Lung (tissue), 17 donors: ENCODE measurements at places on chromosomes 7 and 10. TPM values are rescaled to one million over a fixed set of nuclear protein-coding genes. Genes with fewer than 3 reads are reported as not detected.

The COA1 gene
- total RNA-seq, result 47.7 TPM

DNA sequence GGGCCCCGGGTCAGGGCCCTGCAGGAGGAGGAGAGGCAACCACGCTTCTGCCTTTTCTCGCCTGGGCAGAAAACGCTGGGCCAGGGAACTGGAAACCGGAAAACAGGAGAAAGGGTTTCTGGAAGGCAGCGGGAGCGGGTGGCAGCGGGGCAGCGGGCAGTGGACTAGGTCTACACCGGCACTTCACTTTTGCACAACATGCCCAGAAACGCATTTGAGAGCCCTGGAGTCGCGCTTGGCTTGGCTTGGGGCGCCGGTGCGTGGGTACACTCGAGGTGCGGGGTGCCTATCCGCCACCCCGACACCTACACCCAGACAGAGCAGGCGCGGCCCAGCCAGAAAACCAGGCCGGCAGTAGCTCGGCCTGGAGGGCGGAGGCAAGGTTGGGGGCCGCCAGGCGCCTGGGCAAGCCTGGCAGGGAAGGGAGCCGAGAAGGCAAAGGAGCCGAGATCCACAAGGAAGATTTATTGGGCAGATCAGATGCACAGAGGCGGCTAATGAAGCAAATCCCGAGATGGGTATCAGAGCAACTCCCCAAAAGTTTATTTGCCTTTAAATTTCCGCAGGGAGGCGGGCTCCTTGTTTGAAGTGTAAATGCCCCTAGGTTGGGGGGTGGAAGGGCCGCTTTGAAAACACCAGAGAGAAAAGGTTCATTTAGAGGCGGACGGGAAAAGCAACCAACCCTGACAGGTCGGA lies 3.2 kb upstream of the PAX2 start:
- H3K27me3 ChIP-seq, result peaks cover 82% of the 10 kb centered on the region
- DNase-seq, result no peak
- H3K36me3 ChIP-seq, result no peaks in the 10 kb centered on the region
- peaks cover 25% of the 10 kb centered on the region for H3K4me1 ChIP-seq
- no peak overlapping the region for H3K27ac ChIP-seq

DNA sequence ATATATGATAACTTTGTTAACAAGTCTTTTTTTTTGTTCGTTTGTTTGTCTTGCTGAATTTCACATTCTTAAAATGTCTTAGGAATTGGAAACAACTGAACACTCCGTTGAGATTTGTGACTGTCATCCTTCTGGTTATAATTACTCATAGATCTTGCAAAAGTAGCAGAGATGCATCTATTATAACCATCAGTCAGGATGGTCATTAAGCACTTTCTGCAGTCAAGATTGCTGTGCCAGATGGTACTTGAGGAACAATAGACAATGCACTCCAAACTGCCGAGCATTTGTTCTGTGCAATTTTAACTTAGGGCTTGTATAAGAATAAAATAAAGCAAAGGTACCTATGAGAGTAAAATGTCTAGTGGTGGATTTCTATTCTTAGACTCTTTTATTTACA lies 710.1 kb upstream of the KCND2 start:
- H3K4me1 ChIP-seq, result no peaks in the 10 kb centered on the region
- DNase-seq, result no peak
- H3K36me3 ChIP-seq, result no peaks in the 10 kb centered on the region
- no peaks in the 10 kb centered on the region for H3K27me3 ChIP-seq

GRCh38 chr7:70303309-70303708 lies 705.0 kb downstream of the AUTS2 start:
- no peaks in the 10 kb centered on the region for H3K4me1 ChIP-seq
- no peak for DNase-seq
- no peaks in the 10 kb centered on the region for H3K36me3 ChIP-seq
- no peaks in the 10 kb centered on the region for H3K27me3 ChIP-seq
- no peak overlapping the region for H3K4me3 ChIP-seq

The OPN4 gene
- total RNA-seq, result 0.12 TPM

GRCh38 chr7:132882714-132883428 lies 199.0 kb downstream of the CHCHD3 start:
- peaks cover 9% of the 10 kb centered on the region for H3K36me3 ChIP-seq
- no peaks in the 10 kb centered on the region for H3K27me3 ChIP-seq
- H3K27ac ChIP-seq, result no peak overlapping the region
- DNase-seq, result no peak

The OGDH gene
- total RNA-seq, result 142 TPM
